Activated naive CD4-positive, alpha-beta T cell treated with Interleukin-2 at 50 U/mL for 16 hours (primary cell): ENCODE measurements at places on chromosomes 7 and 10.

- no peak for DNase-seq
Observed at GRCh38 chr10:33122014-33122809, 164.2 kb upstream of the ITGB1 start.

GRCh38 chr7:101590663-101591435 is 38.2 kb downstream of the MYL10 start:
- DNase-seq, result no peak

DNA sequence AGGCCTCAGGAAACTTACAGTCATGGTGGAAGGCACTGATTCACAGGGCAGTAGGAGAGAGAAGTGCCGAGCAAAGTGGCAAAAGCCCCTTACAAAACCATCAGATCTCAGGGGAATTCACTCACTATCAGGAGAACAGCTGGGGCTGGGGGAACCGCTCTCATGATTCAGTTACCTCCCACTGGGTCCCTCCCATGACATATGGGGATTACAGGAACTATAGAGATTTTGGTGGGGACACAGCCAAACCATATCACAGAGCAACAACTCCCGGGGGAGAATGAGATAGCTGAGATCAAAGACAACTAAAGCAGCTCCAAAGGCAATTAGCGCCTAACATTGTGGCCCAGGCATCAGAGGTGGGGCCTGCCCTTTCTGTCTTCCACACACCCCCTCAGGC is 85.4 kb upstream of the VOPP1 start:
- no peak for DNase-seq

DNA sequence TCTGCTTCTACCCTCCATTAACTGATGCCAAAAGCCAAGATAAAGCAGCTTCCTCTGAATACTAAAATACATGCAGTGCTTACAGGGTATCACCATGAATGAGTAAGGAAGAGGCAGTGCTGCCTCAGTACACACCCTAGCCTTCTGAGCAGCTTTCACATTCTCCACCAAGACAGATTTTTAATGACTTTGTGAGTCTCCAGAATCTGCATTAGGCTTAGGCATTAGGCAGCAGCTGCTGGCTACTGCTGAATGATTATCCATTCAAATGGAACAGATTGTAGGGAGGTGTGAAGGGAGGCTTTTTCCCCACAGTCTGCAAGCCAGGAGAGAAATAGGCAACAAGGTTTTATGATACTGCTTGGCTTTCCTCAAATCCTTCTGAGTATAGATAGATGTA is 1226.7 kb upstream of the LRRN3 start:
- DNase-seq, result no peak

DNA sequence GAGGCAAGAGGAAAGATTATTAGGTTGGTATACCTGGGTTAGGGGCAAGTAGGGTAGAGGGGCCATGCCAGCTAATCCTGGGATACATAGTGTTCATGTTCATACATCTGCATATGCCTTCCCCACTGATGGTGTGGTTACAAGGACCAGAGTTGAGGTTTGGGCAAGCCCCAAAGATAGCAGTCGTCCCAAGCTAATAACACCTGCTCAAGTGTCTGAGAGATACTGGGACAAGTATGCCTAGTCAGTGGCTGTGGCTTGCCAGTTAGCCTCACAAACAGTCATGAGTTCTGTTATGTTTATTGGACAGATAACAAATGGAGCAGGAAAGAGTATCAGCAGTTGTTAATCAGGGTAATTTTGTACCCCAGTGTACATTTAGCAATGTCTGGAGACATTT is 139.6 kb downstream of the ADAM22 start:
- DNase-seq, result no peak

GRCh38 chr10:30510932-30511700 is 77.1 kb downstream of the MAP3K8 start:
- DNase-seq, result no peak

DNA sequence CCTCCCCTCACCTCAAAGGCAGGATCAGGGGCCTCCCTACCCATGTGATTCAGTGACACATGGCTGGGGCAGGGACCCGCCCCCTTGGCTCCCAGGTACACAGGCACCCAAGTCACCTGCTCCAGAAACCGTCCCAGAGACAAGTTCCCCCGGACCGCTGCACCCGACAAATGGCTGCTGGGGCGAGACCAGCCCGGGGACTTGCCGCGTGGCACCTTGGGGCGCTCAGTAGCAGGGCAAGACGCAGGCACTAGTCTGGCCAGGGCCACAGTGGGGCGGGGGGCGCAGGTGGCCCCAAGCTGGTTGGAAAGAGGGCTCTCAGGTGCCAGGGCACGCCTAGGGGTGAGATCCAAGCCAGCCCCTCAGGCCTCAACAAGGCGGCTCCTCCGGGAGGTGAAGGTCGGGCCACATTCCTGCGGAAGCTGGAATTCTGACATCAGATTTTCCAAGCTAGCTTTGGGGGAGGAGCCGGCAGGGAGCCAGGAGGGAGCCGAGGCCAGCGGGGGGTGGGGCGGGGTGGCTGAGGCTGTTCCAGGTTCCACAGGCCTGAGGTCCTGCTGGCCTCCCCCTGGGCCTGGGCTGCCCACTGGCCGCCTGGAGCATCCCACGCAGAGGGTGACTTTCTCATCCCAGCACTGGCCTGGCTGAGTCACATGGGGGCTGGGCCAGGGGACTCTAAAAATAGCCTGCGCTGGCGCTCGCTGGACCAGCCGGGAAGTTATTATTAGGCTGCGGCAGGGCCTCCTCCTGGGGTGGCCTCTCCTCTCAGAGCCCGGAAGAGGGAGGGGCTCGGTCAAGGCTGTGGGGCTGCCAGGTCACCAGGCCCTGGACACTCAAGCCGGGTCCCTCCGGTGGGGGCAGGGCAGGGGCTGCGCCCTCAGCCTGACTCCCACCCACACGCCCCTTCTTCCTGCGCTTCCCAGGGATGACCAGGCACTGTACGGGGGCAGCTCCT is 20.5 kb upstream of the INPP5A start:
- DNase-seq, result no peak

GRCh38 chr10:122853665-122854313 is 8.1 kb upstream of the CUZD1 start:
- no peak for DNase-seq

DNA sequence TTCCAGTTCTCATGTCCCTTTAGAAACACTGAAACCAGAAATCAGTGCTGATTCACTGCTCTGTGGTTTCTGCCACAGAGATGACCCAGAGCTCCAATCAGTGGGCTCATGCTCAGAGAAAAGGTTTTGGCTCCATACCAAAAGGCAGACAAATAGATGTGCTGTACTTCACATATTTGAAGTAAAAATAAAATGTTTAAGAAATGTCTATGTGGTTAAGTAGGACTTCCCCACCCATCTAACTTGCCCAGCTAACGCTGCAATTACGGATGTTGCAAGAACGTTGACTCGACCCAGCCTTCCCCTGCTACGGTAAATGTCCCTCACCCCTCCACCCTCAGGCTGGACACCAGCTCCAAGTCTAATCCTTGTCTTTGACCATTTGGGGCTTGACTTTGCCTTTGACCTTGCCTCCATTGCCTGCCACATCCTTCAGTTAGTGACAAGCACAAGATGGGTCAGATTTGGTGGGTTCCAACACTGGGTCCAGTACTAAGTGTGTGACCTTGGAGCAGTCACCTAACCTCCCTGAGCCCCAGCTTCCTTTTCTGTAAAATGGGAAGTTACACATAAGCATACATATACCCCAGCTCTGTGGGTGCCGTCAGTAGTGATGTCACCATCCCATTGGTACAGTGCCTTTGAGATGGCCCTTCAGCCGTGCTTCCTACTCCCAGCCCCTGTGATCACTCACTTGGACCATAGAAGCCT is 95.8 kb downstream of the CHST15 start:
- DNase-seq, result no peak

DNA sequence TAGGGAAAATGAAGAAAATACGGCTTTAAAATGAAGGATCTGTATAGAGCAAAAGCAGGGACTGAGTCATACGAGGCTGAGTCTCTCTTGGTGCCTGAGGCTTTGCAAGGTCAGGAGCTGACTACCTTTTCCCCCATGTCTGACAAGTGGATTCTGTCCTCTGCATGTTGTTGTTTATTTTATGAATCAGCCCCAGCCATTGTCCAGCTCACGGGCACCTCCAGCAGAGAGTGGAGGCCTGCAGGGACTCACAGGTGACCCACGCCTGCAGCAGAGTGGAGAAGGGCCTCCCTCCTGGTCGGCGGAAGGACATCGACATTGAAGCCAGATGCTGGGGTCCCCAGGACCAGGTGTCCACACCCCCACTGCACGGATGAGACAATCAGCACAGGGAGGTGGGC is 233.9 kb downstream of the WDR37 start:
- no peak for DNase-seq
